Neural crest cell (in vitro differentiated cells): ENCODE measurements at places on chromosomes 6 and 20. TPM values are rescaled to one million over a fixed set of nuclear protein-coding genes. Genes with fewer than 3 reads are reported as not detected.
A peak's percentile ranks its signal among the peaks of the same experiment; 100 is the strongest.

DNA sequence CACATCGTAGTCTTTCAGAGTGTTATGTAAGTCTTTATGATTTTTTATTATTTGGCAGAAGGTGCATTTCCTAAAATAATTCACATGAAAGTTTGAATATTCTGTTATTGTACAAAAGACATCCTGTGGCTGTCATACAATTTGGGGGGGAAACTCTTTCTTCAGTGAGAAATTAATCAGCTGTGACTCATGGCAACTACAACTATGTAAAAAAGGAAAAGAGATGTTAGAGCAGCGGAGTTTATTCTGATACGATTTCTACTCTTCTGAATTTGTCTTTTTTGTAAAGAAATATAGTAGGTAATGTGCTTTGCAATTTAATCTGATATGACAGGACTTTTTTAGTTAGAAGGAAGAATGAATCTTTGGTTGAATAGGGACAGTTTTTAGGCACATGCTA is 14.2 kb downstream of the COL19A1 start:
- DNase-seq: no peak

DNA sequence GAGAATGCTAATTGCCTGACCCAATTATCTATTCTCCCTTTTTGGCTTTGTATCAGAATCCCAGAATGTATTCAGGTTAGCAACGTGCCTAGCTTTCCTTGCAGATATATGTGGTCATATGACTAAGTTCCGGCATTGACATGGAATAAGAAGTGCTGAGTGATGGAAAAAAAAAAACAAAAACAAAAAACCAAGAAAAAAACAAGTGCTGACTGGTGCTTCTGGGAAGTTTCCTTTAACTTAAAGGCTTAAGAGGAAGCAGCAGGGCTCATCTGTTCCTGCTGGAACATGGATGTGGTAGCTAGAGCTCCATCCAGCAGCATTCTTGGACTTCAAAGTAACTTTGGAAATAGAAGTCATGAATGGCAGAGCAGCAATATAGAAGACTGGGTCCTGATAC is 10.4 kb upstream of the RPF2 start:
- DNase-seq: no peak

- DNase-seq: no peak
Measured at GRCh38 chr6:18115356-18115755, 7.1 kb downstream of the NHLRC1 start.

DNA sequence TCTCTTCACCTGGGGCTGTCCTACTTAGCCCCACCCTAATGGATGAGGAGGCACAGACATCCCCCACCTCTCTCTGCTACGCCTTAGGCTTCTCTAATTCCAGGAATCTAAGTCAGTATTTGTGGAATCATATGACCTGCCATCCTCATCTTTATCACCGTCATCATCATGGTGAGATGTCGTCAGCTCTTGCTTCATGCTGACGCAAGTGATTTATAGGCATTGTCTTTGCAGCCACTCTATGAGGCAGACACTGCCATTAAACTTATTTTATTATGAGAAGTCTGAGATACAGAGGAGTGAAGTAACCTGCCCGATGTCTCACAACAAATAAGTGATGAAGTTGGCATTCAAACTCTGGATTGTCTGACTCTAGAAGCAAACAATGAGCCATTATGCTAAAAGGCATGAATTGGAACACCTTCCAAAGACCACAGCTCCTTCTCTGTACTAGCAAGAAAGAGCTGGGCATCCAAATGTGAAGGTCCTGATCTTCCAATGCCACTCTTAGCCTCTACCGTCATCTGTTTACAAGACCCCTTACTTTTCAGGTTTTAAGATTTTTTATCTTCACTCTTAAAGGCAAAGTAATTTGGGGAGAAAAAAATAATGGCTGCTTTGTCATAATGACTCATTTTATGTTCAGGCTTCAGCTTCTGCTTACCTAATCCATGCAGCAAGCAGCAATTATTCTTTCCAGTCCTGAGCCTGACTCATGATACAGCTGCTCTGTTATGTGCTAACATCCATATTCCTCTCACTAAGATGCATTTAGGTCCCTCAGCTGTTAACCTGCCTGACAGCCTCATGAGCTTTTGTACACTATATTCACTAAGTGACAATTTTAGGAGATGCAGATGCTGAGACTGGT is 113.7 kb upstream of the BCLAF1 start:
- no peak for DNase-seq

DNA sequence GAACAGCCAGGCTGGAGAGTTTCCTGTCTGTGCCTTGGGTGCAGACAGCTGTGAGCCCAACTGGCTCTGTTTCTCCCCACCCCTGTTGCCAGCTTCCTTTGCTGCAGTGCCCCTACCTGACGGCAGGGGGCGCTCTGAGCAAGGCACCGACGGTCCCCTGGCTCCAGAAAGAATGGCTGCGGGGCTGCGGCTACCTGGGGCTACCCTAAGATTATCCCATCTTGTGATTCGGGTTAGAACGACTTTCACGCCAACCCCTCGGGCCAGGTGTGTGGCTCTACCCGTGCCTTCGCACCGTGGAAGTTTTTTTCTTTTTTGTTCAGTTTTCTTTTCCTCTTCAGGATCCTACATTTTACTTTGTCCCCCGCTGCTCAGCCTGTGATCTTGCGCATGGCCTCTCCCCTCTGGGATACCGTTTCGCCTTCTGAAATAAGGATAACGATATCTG is 33.4 kb upstream of the AAR2 start:
- DNase-seq: peak; percentile 82

- no peak for DNase-seq
Measured at GRCh38 chr6:130766239-130767144, 60.7 kb upstream of the SMLR1 start.

Gene OTOR
- total RNA-seq: not detected in 2 replicates

Gene BPI
- total RNA-seq: not detected in 2 replicates

Gene COMMD7
- 60.4 and 65.3 TPM in 2 replicates for total RNA-seq
